SIG-M5 (cell line): ENCODE measurements at places on chromosomes 16 and 17.

DNA sequence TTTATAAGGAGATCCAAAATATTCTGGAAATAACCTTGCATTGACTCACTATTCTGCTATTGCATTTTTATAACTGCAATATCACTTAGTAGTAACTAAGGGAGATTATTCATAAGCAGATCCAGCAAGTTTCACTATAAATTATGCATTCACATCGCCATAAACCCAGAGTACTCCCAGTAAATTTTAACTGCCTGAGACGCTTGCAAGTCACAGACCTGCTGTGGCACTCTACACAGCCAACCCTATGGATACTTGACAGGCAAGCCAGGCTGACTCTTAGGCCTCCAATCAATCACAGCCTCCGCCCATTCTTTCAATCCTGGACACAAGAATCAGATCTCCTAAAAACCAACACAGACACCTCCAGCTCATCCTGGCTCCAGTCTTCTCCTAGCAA, 28.2 kb downstream of the USP31 start:
- DNase-seq, result no peak

DNA sequence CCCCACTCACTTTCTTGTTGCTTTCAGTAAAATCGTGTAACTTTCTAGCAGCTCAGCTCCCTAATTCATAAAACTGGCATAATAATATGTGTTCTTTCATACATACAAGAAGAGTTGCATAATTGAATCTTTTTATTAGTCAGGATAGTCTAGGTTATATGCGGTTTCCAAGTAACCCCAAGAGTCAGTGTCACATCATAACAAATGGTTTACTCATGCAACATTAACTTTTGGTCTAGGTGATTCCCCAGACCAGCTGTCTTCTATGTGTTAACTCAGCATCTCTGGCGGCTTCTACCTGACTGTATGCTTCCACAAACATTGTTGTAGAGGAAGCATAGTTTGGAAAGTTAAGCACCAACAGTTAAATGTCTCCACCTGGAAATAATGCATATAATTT, 1000.4 kb downstream of the CDH11 start:
- DNase-seq, result no peak

DNA sequence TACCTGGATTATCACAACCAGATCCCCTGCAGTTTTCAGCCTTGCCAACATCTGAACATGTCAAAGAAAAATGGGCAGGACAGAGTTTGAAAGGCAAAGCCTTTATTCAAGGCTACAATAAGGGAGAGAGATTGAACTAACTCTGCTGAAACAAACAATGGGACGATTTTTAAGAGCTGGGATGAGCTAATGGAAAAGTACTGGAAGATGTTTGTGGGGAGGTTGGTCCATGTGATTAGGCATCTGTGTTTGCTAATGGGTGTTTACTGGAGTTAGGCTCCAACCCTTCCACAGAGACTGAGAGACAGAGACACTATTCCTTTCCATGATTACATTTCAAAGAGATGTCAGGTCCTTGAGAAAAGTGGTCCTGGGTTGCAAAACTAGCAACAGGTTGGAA, 35.0 kb upstream of the HSBP1 start:
- no peak for DNase-seq

GRCh38 chr17:9541718-9542117, 33.9 kb downstream of the STX8 start:
- no peak for DNase-seq

GRCh38 chr17:35404360-35404759, 27.9 kb downstream of the SLFN12 start:
- no peak for DNase-seq

DNA sequence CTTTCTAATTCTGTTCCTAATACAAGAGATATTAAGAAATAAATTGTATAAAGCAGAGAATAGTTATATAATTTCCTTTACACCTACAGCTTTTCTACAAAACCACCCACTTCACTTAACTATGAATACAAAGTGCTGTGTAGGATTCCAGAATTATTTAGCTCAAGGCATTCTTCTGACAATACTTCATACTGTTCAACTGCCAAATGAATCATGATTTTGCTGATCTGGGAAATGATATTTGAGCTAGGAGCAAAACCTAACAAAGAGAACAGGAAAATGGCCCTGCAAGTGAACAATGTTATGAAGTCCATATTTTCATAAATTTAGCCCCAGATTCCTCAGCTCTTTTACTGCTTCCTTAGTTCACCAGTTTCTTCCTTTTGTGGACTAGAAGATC, 12.9 kb downstream of the BBS2 start:
- DNase-seq, result no peak

- DNase-seq, result no peak
Observed at GRCh38 chr16:90022209-90023077, 3.2 kb upstream of the DBNDD1 start.
